ENCODE measurements at places on chromosomes 4 and X.

DNA sequence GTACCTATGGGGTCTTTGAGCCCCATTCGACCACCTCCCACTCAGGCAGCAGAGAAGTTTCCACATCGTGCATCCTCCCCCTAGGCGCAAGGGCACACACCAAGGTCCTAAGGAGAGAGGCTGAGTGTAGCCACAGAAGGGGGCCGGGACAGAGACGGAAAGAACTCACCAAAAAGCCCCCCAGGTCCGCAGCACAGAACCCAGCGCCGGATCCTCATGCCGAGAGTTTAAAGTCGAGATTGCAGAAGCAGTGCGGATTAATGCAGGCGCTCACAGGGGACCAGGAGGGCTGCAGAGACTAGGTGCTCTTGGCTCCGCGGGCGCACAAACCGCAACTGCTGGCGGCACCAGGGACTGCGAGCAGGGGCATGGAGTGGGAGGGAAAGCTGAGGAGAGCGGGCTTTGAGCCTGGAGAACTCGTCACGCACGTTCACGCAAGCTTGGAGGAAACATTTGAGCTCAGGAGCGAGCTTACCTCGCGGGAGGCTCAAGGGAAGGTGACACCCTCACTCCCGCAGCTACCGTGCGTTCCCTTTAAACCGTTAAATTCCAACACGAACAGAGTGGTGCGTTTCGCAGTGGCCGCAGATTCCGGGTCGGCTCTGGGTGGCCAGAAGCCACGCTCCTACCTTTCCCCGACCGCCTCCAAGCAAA is 8.5 kb downstream of the NKX3-2 start:
- no peak for DNase-seq

- no peak for DNase-seq
Measured at GRCh38 chr4:144403893-144404292, 242.1 kb upstream of the HHIP start.

DNA sequence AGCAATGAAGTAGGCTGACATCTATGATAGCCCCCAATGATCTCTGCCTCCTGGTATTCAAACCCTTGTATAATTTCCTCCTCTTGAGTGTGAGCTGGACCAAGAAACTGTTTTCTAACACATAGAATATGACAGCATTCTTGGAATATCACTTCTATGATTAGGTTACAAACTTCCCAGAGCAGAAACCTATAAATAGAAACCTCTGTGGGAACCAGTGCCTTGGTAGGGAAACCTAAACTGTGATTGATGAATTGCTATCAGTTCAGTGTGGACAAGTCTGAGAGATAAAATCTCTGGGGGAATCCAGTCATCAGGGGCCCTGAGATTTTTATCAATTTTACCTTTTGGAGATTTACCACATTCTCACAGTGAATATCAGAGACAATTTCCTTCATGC is 756.5 kb upstream of the AGA start:
- no peak for DNase-seq

GRCh38 chr4:78247536-78248285 is 190.6 kb downstream of the FRAS1 start:
- DNase-seq = no peak

DNA sequence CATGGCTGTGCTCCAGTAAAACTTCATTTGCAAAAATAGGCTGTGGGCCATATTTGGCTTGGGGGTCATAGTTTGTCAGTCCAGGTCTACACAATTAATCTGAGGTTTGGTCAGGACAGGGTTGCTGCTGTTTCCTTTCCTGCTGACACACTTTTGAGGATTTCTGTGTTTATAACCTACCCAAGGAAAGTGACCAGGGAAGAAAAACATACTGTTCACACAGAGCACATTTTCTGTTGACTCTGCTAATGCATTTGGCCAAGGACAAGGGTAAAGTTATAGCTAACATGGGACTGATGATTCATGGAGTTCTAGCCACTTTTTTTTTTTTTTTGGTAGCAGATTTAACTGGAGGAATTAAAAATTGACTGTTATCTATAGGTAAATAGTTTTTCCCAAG is 43.9 kb upstream of the GEMIN8 start:
- no peak for DNase-seq

- no peak for DNase-seq
Measured at GRCh38 chr4:104507112-104507511, 12.4 kb upstream of the CXXC4 start.

DNA sequence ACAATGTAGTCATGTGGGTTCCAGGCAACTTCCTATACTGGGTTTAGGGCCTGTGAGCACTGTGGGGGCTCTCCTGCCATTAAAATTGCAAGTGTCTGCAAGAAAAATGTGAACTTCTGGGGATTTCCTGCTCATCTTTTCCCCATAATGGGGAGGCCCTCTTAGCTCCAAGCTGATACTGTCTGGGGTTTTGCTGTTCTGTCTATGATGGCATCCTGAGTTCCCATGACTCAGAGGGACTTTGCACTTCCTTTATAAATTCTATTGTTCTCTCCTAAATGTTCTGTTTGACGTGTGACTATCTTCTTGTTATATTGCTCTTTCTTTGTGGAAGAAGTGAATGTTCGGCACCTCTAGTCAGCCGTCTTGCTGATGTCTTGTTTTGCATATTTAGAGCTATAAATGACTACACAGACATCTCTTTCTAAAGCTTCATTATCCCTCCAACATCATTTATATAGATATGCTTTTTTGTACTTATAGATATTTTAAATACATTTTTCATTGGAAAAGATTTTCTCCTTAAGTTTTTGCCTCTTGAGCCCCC is 465.8 kb downstream of the NAF1 start:
- DNase-seq = no peak

- DNase-seq = no peak
Measured at GRCh38 chr4:153265306-153266047, 61.2 kb downstream of the TRIM2 start.

- no peak for DNase-seq
Measured at GRCh38 chr4:123435246-123436113, 38.9 kb downstream of the SPRY1 start.

All from ureter (tissue), 1 donor.